AG09309 (cell line): ENCODE measurements at places on chromosomes 16 and 17.
A peak's percentile ranks its signal among the peaks of the same experiment; 100 is the strongest.

GRCh38 chr16:69118468-69118867 is 13.0 kb downstream of the HAS3 start:
- no peak for DNase-seq

GRCh38 chr16:78321620-78322360 is 222.3 kb downstream of the WWOX start:
- no peak for DNase-seq

- DNase-seq = no peak
Measured at GRCh38 chr17:79632432-79632735, 21.5 kb upstream of the RBFOX3 start.

DNA sequence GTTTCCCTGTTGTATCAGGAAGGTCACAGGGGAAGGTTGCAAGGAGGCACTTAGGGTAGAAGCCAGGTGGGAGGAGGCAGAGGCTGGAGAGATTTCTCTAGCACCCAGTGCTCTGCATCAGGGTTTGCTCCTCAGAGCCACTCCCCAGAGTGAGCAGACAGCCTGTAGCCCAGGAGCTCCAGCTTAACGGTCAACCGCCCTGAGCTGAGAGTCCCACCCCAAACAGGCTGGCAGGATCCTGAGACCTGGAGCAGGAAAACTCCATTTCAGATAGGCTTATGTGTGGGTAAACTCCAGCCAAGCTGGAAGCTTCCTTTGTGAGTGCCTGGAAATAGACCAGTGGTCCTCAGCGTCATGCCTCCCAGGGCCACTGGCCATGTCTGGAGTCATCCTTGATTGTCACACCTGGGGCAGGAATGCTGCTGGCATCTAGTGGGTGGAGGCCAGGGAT is 37.9 kb downstream of the MPRIP start:
- DNase-seq = no peak

GRCh38 chr17:80639658-80640057 is 95.0 kb downstream of the RPTOR start:
- DNase-seq = no peak

- DNase-seq = no peak
Measured at GRCh38 chr17:81964081-81964849, 3.3 kb upstream of the NOTUM start.

- no peak for DNase-seq
Measured at GRCh38 chr17:57965521-57966160, 10.4 kb upstream of the CUEDC1 start.

- DNase-seq = no peak
Measured at GRCh38 chr16:72860726-72861562, 187.0 kb downstream of the ZFHX3 start.

- DNase-seq = peak; percentile 88
Measured at GRCh38 chr17:8488901-8489300, 53.2 kb downstream of the NDEL1 start.

DNA sequence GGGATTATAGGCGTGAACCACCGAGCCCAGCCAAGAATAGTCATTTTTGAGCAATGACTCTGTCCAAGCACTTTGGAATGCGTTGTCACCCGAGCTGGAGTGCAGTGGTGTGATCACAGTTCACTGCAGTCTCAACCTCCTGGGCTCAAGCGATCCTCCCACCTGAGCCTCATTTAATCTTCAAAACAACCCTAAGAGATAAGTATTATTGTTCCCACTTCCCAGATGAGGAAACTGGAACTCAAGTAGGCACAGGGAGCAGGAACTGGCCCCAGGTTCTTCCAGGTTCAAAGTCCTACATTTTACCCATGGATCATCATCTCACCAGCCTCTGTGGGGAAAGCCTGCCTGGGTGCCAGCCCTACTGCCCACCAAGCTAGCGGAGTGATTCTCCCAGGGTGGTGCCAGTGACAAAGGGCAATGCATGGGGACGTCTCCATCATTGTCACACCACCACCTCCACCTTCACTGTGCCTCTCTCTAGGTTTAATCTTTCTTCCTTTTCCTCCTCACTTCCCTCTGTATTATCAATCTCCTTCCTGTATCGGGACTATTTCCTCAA is 11.3 kb upstream of the RNF157 start:
- no peak for DNase-seq

- DNase-seq = no peak
Measured at GRCh38 chr16:86918637-86919036, 340.3 kb downstream of the FOXL1 start.
